ENCODE measurements at places on chromosomes 4 and X.

DNA sequence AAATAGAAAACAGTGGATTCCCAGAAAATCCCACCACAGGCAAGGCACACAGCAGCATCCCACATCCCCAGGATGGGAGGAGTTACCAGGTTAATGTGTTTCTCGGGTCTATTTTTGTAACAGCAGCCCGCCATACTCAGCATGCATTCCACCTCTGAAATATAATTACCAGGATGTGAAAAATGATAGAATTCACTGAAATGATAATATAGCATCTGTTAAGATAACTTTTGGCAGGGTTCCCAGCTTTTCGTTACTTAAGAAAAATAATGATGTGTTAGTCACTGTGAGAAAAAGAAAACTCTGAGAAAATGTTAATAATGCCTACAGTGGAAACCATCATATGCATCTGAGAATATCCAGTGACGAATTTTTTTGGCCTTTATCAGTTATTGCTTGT, 87.1 kb downstream of the VCX2 start:
- no peak for DNase-seq

DNA sequence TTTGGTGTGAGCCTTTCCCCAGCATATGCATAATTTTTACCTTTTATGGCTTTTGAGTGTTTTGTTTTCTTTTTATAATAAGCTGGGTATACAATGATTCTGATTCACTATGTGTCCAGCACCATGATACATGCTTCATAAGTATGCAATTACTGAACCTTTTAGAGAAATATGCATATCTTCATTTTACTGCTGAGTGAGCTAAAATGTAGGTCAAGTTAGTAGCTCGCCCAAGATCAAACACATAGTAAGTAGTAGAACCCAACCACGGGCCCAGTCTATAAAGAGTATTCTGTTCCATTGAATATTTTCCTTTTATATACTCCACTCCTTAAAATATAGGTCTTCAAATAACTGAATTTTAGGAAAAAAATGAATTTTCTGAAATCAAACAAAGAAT, 362.4 kb upstream of the HTR2C start:
- DNase-seq: no peak

- peak; percentile 46 for DNase-seq
Observed at GRCh38 chrX:69072486-69073006, 92.7 kb downstream of the PJA1 start.

DNA sequence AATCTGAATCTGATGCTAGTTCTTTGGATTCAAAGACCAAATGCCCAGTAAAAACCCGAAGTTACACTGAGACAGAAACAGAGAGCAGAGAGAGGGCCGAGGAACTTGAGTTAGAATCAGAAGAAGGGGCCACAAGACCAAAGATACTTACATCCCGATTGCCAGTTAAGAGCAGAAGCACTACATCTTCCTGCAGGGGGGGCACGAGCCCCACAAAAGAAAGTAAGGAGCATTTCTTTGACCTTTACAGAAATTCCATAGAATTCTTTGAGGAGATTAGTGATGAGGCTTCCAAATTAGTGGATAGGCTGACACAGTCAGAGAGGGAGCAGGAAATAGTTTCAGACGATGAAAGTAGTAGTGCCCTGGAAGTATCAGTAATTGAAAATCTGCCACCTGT, 309.3 kb downstream of the ANK2 start:
- no peak for DNase-seq

- DNase-seq: no peak
Observed at GRCh38 chr4:124854968-124855367, 142.4 kb upstream of the ANKRD50 start.

DNA sequence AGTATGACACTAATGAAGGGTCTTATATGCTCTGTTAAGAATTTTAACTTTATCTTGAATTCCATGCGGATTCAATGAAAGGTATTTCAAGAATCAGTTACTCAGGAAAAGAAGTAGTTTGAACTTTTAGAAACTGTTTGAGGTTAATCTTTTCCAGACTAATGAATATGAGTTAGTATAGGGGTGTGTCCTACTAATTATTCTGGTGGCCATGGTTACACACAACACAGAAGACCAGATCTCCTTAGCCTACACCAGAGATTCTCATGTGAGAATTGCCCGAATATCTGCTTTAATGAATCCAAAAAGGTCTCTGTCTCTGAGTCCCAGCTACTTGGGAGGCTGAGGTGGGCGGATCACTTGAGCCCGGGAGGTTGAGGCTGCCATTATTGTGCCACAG, 100.4 kb downstream of the MMRN1 start:
- DNase-seq: no peak

- DNase-seq: no peak
Observed at GRCh38 chrX:18348047-18348446, 6.4 kb downstream of the SCML2 start.

DNA sequence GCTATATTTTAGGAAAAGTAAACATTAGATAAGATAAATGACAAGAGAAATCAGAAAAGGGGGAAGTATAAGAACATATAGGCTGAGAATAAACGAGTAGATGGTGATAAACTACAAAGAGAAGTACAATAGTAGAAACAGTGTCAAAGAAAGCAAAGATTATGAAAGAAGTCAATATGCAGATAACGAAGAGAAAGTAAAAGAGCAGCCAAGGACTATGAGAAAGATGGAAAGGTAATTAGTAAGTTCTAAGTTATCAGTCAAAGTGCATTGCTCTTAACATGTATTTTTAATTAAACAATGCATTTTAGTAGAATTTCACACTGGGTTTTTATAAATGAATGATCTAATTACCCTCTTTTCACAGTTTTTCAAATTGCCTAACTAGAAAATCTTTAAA, 1801.3 kb upstream of the PCDH10 start:
- DNase-seq: no peak

All from cerebellar cortex (tissue), 1 donor.